ENCODE measurements at places on chromosomes 12 and 14.

- DNase-seq: no peak
These were observed 50.9 kb downstream of the PROX2 start for GRCh38 chr14:74824997-74825396.

DNA sequence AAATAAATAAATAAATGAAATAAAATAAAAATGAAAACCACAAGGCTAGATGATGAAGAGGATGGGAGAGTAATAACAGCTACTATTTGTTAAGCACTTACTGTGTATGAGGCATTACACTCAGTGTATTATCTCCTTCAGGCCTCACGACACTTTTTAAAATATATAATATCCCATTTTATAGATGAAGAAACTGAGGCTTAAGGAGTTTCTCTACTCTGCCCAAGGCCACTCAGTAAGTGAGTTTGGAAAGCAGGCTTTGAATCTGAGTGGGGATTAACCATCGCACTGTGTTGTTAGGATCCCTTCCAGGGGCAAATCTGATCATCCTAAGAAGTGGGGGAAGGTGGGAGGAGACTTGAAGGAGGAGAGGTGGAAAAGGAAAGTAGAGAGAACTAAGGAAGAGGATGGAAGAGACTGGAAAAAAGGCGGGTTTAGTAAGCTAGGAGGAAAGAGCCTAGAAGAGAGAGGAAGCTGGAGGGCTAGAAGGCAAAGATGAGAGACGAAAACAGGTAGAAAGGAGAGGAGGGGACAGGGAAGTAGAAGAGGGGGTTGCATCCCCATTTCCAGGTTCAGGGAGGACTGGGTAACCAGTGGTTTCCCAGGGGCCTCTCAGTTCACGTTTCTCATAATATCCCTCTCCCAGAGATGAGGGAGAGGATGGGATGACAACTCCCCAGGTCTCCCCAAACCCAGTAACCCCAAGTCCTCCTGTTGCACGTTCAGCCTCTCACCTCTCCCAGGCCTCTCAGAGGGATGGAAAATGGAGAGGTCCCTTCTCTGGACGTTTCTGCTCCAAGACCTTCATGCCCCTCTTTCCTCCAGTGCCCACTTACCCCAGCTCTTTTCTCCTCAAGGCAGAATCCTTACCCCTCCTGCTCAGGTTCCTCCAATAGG is 1.7 kb downstream of the STAT6 start:
- no peak for DNase-seq

- no peak for DNase-seq
These were observed 626.6 kb upstream of the TMEM132C start for GRCh38 chr12:127640181-127640886.

GRCh38 chr14:51727526-51727925 is 75.8 kb downstream of the FRMD6 start:
- no peak for DNase-seq

DNA sequence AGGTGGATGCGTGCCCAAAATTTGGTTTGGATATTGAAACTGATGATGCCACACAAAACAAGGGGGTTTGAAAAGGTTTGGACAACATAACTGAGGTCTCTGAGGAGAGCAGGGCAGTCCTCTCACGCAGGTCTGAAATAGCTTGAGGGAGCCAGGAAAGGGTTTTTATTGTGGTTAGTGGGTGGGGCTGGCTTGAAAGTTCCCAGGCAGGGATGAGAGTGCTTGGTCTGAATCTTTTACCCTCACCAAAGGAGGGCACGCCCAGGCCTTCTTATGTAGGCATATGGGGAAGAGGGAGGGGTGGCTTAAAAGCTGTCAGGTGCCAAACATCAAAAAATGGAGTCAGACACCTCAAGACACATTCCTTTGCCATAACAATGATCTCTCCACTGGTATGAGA is 493.1 kb upstream of the CCDC196 start:
- DNase-seq: no peak

- no peak for DNase-seq
These were observed 252.4 kb downstream of the SEC23A start for GRCh38 chr14:38850664-38851063.

Data from midbrain (tissue), 1 donor.